ENCODE measurements at places on chromosomes 4 and X.

DNA sequence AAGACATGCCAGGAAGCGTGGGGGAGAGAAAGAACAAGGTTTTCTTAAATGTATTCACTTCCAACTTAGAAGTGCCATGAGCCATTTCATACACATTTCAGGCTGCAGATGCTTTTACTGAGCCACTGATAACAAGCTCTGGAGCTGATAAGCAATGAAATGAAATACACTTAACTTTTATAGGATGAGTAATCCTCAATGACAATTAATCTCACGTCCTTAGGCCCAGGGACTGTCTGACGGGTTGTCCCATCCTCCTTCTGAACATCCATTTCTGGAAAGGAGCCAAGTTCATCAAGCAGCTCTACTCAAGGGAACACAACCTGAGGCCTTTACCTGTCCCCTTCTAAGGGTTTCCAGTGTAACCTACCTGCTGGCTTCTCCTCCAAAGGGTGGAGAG is 121.2 kb downstream of the PARM1 start:
- no peak for DNase-seq

DNA sequence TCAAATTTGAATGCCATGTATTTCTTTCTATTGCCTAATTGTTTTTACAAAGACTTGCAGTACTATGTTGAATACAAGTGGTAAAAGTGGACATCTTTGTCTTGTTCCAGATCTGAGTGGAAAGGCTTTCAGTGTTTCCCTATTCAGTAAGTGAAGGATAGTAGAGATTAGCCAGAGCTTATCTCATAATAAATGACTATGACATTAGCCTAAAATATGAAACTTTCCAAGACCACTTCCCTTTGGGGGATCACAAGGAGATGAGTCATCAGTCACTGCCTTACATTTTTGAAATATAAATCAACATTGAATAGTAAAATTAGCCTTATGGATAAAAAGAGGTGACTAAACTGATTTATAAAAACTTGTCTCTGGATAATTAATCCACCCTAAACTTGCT is 554.1 kb upstream of the MAGEB2 start:
- no peak for DNase-seq

DNA sequence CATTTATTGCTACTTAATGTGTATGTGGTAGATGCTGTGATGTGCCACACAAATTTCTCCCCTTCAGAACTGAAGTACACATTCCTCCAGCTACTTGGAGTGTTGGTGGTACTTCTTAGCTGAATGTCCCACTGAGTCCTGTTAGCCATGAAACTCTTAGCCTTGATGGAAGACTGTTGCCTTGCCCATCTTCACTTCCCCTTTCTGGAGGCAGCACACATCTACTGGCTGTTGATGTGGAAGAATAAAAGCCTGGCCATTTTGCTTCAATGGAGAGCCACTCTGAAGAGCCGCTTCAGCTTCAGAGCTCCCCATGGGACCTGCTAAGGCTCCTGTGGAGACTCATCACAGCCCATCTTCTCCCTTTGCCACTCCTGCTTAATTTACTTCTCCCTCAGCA is 157.7 kb upstream of the PITX2 start:
- no peak for DNase-seq

- no peak for DNase-seq
Measured at GRCh38 chr4:184383497-184384055, 90.8 kb downstream of the IRF2 start.

DNA sequence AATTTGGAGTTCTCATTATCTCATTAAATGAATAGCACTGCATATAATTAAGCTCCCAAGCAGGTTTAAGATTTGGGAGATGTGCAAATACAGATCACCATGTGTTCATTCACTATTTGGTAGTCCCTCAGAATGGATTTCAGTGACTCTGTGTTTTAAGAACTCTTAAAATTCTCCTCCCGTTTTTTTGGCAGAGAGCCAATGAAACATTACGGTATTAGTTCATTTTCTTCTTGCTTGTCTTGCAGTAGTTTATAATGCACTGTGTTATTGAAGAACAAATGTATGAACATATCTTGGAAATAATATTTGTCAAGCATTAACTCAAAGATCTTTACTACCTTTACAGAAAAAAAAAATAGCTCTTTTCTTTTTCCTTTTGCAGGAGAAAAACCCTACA is 32.7 kb downstream of the KLF3 start:
- DNase-seq = no peak

DNA sequence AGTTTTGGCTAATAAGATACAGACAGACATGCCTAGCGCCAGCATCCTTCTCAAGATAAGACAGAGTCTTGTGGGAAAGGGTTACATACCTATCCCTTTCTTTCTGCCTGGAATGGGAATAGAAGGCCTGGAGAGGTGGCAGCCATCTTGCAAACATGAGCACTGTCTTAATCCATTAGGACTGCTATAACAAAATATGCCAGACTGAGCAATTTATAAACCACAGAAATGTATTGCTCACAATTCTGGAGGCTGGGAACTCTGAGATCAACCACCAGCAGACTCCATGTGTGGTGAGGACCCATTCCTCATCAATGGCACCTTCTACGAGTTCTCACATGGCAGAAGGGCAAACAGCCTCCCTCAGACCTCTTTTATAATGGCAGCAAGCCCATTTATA is 26.5 kb upstream of the NEIL3 start:
- DNase-seq = no peak

- no peak for DNase-seq
Measured at GRCh38 chr4:67935888-67936287, 27.4 kb downstream of the TMPRSS11A start.
